NCI-H1092 treated with DMSO at 0.1 percent for 48 hours (cell line): ENCODE measurements at places on chromosomes 1 and 21.

DNA sequence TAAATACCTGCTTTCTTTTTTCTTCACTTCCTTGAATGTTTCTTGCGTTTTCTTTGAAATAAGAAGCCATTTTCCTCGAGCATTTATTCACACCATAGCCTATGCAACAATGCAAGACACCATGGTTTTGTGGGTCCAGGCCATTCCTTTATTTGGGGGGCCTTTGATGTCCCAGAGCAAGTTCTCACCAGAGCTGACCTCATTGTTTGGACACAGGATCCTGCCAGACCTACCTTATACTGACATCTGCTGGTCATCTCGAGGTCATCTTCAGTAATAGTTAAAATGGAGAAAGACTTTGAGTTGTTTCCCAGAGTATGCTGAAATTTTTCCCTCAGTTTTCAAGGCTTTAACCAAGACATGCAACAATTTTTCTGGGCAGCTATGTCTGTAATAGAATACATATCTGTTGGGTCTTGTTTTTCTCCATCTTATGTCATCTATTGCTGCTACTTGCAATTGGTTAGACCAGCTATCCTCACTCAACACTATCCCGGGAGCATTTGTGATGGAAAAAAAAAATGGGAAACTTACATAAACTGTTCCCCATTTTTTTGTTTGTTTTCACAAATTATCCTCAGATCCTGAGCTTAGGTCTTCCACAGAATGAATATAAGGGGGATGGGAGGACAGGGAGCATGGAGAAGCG is 34.0 kb upstream of the BACE2 start:
- DNase-seq: peak; percentile 46

GRCh38 chr21:29825936-29826335 is 113.9 kb downstream of the GRIK1 start:
- DNase-seq: no peak

DNA sequence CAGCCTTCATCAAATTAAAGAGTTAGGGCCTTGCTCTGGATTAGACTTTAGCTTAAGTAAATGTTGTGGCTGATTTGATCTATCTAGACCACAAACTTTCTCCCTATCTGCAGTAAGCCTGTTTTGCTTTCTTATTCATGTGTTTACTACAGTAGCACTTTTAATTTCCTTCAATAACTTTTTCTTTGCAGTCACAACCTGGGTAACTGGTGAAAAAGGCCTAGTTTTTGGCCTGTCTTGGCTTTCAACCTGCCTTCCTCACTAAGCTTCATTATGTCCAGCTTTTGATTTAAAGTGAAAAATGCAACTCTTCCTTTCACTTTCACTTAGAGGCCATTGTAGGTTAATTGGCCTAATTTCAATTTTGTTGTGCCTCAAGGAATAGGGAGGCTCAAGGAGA is 12.5 kb upstream of the LPGAT1 start:
- DNase-seq: no peak

- DNase-seq: no peak
These were observed 55.2 kb downstream of the NGF start for GRCh38 chr1:115282807-115283208.

DNA sequence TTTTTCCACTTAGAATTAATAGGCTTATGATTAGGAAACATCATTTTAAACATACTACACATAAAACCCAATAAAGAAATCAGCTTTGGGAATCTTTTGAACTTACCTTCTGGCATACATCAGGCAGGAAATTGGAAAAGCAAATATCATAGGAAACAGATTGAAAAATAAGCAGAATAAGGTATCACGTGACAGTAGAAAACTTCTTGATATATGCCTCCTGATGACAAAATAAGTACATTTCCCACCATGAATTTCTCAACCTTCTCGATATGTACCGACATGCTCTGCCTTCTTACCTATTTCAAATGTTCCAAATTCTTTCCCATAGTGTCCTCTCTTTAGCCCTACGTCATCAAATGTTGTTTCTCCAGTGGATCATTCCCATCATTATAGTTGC is 72.4 kb downstream of the CLCA4 start:
- no peak for DNase-seq

DNA sequence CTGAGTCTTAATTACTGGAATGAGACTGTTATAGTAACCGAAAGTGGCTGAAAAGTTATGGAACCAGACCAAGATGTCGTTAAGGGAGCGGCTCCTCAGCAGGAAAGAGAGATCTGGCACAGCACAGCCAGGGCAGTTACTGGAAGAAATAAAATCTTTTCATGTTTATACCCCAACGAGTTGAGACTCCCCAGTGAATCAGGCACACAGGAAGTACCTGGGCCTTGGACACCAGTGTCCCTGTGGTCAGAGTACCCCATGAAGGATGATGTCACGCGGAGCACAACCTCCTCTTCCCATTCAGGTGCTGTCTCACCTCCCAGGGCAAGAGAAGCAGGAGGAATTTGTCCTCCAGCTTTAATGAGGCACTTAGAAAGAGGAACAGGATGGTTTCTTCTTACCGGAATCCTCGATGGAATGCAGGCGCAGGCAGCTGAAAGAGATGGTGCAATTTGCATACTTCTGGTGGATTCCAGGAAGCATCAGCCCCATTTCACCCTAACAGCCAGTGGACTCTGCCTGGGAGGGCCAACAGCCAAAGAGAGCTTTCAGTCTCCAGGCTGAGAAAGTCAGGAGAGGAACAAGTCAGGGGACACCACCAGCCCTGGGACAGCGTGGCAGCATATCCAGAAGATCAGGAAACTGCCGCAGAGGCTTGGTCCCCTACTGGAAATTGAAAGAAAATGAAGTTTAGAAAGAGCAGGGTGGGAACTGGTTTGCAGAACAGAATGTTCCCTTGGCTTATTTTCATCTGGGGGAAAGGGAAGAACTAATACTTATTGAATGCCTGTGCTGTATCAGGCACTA is 35.9 kb upstream of the CTTNBP2NL start:
- no peak for DNase-seq

GRCh38 chr1:12016182-12016581 is 3.1 kb upstream of the MIIP start:
- DNase-seq: no peak

GRCh38 chr1:17046334-17046657 is 7.5 kb downstream of the SDHB start:
- no peak for DNase-seq

GRCh38 chr1:96365596-96366390 is 355.8 kb upstream of the PTBP2 start:
- no peak for DNase-seq

DNA sequence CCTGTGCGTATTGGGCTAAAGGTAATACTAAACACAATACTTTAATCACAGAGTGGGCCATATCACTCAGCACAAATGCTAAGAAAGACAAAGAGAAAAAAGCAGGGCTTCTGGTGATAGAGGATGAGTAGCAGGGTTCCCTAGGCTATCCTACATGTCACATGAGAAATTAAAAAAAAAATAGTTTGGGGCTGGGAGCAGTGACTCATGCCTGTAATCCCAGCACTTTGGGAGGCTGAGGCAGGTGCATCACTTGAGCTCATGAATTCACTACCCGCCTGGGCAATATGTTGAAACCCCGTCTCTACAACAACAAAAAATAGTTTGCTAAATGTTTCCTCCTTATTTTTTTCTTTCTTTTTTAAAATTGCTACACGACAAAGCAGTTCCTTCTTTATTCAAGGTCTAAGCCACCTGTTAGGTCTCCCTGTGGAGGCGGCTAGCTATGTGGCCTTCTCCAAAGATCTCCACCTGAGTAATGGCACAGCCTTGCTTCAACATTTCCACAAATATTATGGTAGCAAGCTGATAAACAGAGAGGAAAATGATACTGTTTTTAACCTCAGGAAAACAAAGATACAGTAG is 1.5 kb downstream of the ENSA start:
- DNase-seq: no peak

GRCh38 chr1:61450872-61451571 is 273.9 kb downstream of the TM2D1 start:
- DNase-seq: no peak

- no peak for DNase-seq
These were observed 48.1 kb downstream of the CACNA1E start for GRCh38 chr1:181531441-181531840.

GRCh38 chr1:18743233-18743632 is 112.6 kb downstream of the PAX7 start:
- no peak for DNase-seq

- no peak for DNase-seq
These were observed 35.3 kb downstream of the CLIC6 start for GRCh38 chr21:34704119-34704518.

- no peak for DNase-seq
These were observed 111.5 kb downstream of the ZFYVE9 start for GRCh38 chr1:52253421-52253820.

- DNase-seq: no peak
These were observed 135.3 kb downstream of the RUNX1 start for GRCh38 chr21:34913811-34914210.

- no peak for DNase-seq
These were observed 49.0 kb downstream of the LBR start for GRCh38 chr1:225378880-225379279.

GRCh38 chr1:216542741-216543140 is 119.5 kb upstream of the USH2A start:
- no peak for DNase-seq

DNA sequence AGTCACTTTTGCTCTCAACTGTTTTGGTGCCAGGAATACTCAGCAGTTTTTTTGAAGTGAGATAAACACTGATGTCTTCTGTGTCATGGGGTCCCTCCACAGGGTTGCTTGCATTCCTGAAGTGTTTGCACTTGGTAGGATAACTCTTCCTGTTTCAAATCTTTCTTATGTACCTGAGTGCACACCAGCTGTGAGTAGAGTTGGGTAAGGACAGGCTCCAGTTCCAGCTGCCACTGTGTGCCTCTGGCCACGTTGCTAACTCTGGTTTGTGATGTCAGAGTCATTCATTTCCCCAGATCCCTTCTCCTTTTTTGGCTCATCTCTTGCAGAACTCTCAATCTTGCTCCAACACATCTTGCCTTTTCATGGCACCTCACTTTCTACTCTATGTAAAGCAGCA is 356.3 kb upstream of the B3GALT2 start:
- DNase-seq: no peak

DNA sequence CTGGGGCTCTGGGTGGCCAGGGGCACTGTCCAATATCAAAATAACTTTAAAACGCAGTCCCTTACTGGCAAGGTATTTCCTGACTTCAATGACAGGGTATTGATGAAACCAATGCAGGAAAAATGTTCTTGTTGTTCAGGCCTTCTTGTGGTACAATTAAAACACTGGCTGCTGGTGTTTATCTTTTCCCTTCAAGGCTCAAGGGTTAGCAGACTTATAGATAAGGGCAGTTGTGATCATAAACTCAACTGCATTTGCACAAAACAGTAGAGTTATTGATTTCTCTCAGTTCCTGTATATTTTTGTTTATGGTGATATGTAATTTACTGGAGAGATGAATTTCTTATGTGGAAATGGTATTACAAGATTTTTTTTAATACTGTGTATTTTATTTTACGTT is 2.7 kb upstream of the CD84 start:
- DNase-seq: no peak

GRCh38 chr1:10515976-10516750 is 41.4 kb downstream of the PEX14 start:
- DNase-seq: no peak

- DNase-seq: no peak
These were observed 86.6 kb upstream of the ERRFI1 start for GRCh38 chr1:8112611-8113261.

DNA sequence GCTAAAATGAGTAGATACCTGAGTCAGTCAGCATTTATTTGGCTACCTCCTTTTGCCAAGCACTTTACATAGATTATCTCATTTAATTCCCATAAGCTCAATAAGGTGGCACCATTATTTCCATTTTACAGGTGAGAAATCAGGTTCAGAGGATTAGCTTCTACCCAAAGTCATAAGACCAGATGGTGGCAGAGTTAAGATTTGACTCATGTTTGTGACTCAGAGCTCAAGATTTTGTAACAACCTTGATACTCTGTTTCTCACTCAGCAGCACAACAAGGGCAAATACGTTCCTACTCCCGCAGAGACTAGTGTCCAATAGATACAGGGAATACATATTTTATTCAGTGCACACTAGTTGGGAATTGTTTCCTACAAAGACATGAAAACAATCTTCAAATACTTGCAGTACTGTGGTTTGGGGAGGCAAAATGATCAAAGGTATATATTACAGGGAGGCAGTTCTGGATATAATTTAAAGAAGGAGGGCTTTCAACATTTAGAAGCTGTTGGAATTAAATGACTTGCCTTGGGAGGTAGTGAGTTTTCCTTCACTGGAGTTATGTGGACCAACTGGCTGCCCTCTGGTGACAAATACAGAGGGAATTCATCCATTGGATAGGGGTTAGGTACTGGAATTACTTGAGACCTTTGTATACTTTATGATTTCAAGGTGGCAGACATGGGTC is 3.6 kb downstream of the LEPR start:
- DNase-seq: no peak

- no peak for DNase-seq
These were observed 819.9 kb downstream of the BRINP3 start for GRCh38 chr1:189657715-189658114.

DNA sequence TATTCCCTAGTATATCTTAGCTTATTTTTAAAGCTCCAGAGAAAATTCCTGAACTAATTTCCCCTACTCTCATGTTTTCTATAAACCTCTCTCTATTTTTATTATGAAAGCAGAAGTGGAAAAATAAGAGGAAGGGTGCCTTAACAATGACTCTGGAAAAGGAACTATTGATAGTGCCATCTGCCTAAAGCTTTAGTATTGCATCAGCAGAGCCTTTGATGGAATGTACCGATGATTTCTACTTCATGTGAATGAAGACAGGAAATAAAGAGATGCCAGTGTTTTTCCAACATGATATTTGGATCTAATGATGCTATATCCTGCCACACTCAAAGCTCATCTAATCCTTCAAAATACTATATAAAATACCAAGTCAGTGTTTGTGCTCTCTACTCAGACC is 35.1 kb downstream of the TNFSF18 start:
- no peak for DNase-seq

DNA sequence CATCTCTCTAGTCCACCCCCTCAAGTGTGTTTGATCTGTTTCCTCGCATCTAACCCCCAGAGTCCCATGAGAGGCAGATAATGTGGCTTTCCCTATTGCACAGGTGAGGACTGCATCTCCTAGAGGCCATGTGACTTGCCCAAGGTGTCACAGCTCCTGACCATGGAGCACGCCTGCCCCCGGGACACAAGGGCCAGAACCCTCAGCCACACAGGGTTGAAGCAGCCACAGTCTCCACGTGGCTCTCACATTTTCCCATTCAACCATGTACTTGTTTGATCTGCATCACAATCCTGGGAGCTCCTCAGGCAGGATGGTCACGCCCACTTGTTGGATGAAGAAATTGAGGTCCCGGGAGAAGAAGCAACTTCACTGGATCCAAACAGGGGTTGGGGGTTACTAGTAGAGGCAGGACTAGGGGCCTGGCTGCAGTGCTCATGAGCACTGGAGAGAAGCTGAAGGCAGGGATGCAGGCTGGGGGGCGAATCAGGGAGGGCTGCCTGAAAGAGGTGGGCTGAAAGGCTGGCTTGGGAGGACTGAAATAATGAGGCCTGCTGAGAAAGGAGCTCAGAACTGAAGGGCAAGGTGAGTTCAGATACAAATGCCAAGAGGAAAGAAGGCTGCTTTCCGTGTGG is 207.9 kb downstream of the PTPRU start:
- no peak for DNase-seq
